ENCODE measurements at places on chromosomes 5 and 9.

GRCh38 chr5:109693535-109694400 lies 4.0 kb downstream of the MAN2A1 start:
- DNase-seq = no peak

GRCh38 chr5:131459216-131459615 lies 175.8 kb downstream of the RAPGEF6 start:
- DNase-seq = no peak

GRCh38 chr9:130470950-130471349 lies 26.2 kb downstream of the ASS1 start:
- no peak for DNase-seq

- no peak for DNase-seq
These were observed 10.7 kb downstream of the PRRC2B start for GRCh38 chr9:131404581-131404980.

GRCh38 chr9:13139641-13140171 lies 139.8 kb downstream of the MPDZ start:
- DNase-seq = peak; percentile 92

DNA sequence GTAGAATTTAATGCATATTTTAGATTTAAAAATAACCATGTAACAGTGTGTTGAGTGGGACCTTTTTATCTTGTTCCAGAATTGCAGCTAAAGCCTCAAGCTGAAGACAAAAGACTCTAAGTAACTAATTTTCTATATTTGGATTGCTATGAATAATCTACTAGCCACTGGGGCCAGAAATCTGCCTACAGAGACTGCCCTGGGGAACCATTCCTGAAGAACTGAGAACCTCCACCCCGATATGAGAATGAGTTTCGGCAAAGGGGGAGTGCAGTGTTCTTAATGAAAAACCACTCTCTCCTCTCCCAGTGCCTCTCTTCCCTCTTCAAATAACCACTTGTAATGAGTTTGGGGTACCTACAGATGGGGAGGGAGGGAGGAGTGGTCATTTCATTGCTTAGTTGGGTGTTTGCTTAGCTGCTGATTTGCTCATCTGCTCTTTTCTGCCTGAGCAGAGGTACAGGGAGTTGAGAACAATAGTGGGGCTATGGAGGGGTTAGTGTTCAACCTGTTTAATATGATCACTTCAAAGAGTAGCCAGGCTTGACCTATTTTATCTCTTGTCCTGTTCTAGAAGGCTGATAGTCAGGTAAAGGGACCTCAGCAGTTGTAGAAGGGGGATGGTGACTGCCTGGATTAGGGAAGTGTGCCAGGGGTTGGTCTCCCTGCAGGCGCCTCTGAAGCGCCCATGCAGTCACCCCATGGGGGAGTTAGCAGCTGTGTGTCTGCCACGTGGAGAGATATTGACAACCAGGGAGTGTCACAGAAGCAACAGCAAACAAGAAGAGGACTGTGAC lies 47.7 kb downstream of the ATG10 start:
- no peak for DNase-seq

GRCh38 chr5:59569608-59570334 lies 323.8 kb downstream of the PDE4D start:
- no peak for DNase-seq

GRCh38 chr5:112006721-112007120 lies 249.7 kb upstream of the NREP start:
- DNase-seq = peak; percentile 3

DNA sequence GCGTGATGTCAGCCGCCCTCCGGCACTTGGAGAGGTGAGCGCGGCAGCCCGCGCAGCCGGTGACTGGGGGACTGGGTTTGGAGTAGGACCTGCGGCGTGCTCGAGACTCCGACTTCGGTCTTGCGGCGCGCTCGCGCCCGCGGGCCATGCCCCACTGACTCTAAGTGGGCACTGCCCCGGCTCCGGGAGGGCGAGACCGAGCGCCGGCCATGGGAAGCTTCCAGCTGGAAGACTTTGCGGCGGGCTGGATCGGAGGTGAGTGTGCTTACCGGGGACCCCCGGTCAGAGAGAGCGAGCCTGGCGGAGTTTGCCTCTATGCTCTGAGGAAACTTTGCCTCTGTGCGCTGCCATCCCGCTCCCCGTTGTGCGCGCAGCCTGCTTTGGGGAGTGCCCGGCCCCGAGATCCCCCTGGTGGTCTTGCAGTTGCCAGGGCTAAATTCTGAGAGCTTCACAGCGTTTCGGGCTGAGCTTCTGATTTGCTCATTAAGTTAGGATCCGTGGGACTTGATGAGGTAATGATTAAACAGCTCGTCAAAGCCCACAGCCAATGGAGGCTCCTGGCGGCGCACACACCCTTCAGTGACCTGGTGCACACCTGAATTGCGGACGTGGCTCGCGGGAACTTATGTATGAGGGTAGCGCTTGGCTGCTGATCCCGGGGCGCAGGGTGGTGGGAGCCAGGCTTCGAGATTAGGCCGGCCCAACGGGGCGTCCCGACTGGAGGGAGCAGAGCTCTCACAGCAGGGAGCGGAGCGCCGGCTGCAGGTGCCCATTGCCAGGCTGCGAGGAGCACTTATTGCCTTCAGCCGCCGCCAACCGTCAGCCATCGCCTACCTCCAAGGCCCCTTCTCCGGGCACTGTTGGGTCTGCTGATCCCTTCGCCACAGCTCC lies at the start of gene SLC25A48:
SLC25A48 (plus strand) TSS at position 25 of the 891 bp plus-strand sequence; CDS start at position 210, 185 bp downstream.
- DNase-seq = peak; percentile 32

DNA sequence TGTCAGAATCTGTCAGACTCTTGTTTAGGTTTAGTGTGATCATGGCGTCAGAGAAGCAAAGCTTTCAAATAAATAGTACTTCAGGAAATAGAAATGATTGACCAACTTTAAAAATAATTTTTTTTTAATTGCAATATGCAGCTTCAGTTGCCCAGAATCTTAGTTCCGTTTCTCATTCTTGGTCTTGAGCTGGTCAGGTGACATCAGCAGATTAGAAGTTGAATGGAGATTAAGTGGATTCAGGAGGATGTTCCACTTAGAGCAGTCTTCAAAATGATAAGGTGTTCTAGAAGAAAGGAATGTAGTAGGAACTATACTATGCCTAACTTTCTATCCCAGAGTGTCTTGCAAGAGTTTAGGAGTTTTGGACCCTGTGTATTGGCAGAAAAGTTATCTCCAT lies 30.6 kb downstream of the OTULIN start:
- no peak for DNase-seq

DNA sequence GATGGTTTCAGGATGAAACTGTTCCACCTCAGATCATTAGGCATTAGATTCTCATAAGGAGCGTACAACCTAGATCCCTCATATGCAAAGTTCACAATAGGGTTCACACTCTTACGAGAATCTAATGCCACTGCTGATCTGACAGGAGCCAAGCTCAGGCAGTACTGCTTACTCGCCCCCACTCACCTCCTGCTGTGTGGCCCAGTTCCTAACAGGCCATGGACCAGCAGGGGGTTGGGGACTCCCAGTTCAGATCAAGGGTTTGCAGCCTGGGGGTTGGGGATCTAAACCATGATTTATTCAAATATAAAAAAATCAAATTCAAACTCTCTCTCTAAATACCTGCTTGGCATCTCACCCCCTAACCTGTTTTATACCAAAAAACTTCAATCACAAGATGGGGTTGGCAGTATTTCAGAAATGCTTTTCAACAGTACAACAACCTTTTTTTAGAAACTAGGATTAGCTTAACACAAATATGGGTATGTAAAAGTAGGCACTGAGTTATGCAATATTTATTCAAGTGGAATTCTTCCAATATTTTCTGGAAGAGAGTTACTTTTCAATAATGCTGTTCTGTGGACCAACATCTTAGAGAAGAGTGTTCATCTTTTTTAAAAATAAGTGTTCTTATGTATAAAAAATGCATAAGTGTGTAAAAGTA lies 30.1 kb upstream of the SLC12A2 start:
- no peak for DNase-seq

- DNase-seq = no peak
These were observed 34.7 kb upstream of the MYO10 start for GRCh38 chr5:16970826-16971225.

GRCh38 chr5:179410291-179411160 lies 65.3 kb upstream of the ADAMTS2 start:
- DNase-seq = no peak

- DNase-seq = no peak
These were observed 294.6 kb upstream of the PUM3 start for GRCh38 chr9:3138231-3139229.

- DNase-seq = no peak
These were observed 58.0 kb downstream of the UBE2QL1 start for GRCh38 chr5:6506611-6507010.

- DNase-seq = no peak
These were observed 182.4 kb downstream of the TLR4 start for GRCh38 chr9:117886616-117887015.

- no peak for DNase-seq
These were observed 44.1 kb downstream of the C5orf15 start for GRCh38 chr5:133924221-133924920.

DNA sequence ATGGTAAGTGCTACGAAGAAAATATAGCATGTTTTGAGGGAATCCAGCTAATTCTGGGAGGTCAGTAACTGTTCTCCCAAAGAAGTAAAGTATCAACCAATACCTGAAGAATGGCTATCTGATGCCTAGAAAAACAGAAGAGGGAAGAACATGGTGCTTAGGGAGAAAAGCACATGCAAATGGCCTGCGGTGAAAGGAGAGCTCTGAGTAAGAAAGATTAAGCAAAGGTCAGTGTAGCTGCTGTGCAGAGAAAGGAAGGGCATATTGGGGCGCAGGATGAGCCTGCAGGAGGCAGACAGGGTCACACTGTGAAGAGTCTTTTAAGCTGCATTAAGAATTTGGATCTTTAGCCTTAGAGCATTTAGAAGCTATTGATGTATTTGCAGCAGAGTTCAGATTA lies 11.0 kb downstream of the ADRB2 start:
- no peak for DNase-seq

- DNase-seq = no peak
These were observed 5.0 kb upstream of the IRX2 start for GRCh38 chr5:2756211-2757152.

DNA sequence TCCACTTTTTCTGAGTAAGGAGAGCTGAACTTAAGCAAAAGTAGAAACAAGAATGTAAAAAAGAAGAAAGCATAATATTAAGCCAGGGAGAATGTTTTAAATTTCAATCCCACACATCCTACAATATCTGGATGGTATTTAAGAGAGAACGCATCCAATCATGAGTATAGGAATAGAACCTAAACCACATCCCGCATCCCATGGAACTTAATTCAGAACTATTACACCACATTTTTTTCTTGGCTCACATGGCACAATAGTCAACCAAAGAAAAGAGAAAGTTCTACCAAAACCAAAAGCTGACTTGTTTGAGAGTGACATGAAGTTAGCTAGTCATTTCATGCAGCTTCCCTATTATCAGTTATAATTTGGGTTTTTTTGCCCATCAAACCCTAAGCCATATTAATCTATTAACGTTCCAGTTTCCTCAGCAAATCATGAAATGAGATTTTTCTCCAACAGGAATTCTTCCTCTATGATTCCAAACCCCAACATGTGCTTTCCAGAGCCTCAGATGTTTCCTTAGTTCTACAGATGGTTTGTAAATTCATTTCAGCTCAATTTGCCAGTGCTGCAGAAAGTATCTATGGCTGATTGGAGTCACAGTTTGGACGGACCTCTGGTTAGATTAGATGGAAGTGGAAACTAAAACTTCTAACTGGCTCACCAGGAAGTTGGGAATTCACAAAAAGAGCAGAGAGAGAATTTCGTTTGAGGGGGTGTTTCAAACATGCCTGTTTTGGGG lies 22.5 kb downstream of the ADAMTSL1 start:
- no peak for DNase-seq

DNA sequence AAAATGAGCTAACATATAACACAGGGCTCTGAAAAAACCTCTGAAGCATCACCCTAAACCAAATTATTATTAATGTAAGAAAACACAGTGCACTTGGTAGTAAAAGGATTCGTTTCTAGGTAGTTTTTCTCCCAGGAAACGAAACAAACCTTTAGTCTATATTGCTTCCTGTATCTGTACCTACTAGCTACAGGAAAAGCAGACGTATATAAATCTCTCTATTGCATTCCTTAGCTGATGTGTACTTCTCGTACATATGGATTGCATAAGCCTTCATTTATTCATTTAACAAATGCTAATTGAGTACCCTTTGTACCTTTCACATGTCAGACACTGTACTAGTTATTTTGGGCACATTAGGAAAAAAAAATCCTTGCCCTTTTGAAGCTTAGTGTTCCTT lies 85.0 kb upstream of the RASA1 start:
- DNase-seq = no peak

GRCh38 chr5:53478411-53479044 lies 1.9 kb upstream of the FST start:
- DNase-seq = peak; percentile 22

DNA sequence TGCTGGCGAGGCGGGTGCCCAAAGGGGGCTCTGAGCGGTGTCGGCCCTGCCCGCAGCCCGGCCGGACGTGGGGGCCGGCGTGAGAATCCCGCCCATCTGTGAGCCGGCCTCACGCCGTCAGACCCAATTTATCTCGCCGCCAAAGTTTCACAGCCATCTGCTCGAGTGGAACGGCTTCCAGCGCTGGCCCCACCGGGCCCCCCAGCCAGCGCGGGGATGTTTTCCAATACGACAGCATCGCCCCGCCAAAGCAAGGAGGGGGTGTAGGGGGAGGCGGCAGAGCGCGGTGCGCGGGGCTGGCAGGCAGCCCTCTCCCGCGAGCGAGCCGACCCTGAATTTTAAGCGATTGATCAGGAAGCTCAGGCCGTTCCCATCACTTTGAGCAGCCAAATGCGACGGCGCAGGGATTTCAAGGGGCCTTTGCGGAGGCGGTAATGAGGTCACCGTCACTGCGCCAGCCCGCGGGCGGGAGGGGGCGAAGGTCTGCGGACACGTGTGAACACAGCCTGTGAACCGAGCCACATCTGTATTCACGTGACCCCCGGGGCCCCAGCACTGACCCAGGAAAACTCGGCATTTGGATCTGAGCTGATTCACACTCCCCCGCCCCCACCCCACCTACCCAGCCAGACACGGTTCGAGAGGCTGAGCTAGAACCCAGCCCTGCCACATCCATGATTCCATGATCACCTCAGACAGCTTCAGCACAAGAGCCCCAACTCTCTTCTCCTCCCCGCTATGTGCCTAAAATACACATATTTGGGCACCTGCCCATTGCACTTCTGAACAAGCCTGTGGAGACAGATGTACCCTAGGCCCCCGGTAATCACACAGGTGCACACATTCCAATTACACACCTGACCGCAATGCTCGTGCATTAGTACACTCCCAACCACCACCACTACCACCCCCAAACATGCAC lies 47.8 kb upstream of the PSD2 start:
- DNase-seq = peak; percentile 75

- peak; percentile 21 for DNase-seq
These were observed 84.6 kb downstream of the DAB2IP start for GRCh38 chr9:121735793-121736770.
